CD4-positive, alpha-beta memory T cell (primary cell): ENCODE measurements at places on chromosomes 6 and 20. TPM values are rescaled to one million over a fixed set of nuclear protein-coding genes. Genes with fewer than 3 reads are reported as not detected.

DNA sequence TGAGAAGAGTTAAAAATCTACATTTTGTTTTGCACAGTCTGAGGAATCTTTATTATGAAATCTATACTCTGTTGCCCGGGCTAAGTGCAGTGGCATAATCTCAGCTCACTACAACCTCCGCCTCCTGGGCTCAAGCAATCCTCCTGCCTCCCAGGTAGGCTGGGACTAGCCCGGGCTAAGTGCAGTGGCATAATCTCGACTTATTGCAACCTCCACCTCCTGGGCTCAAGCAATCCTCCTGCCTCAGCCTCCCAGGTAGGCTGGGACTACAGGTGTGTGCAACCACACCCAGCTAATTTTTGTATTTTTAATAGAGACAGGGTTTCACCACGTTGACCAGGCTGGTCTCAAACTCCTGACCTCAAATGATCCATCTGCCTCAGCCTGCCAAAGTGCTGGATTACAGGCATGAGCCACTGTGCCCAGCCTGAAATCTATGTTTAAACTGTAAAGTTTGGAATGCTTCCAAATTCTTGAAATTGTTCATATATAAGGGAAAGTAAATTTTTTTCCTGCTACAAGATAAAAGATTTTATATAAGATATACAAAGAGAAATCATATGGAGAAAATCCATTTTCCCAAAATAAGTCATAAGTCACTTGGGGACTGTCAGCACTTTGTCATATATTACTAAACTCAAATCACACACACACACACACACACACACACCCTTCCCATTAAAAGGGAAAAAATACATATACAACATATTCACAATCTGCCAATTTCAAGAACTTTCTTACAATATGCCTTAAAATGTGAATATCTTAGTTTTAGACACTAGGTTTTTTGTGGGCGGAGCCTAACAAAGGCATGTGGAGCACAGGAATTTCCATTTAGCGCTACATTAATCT is 19.4 kb downstream of the PTPRK start:
- DNase-seq: no peak

DNA sequence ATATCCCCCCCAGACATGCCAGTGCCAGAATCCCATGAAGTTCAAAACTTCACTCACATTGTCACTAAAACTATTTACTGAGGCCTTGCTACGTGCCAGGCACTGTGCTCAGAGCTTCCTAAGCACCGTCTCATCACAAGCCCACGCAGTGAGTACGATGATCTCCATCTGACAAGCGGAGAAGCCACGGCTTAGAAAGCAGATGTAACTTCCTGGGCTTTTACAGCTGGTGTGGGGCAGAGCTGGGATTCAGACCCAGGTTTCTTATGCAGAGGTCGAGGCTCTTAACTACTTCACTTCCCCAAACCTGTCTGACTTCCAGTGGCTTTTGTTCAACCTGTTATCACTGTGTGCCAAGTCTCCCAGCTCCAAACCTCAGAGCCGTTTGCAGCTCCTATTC is 8.3 kb downstream of the MDGA1 start:
- DNase-seq: no peak

The CRIP3 gene
- total RNA-seq: 3.0 TPM

The OR12D3 gene
- not detected for total RNA-seq

The HAO1 gene
- total RNA-seq: not detected

The TPX2 gene
- 0.44 TPM for total RNA-seq

- no peak for DNase-seq
These were observed 1760.2 kb upstream of the DEFB115 start for GRCh38 chr20:29497261-29497671.

GRCh38 chr6:2426561-2427340 is 181.3 kb upstream of the GMDS start:
- DNase-seq: no peak

DNA sequence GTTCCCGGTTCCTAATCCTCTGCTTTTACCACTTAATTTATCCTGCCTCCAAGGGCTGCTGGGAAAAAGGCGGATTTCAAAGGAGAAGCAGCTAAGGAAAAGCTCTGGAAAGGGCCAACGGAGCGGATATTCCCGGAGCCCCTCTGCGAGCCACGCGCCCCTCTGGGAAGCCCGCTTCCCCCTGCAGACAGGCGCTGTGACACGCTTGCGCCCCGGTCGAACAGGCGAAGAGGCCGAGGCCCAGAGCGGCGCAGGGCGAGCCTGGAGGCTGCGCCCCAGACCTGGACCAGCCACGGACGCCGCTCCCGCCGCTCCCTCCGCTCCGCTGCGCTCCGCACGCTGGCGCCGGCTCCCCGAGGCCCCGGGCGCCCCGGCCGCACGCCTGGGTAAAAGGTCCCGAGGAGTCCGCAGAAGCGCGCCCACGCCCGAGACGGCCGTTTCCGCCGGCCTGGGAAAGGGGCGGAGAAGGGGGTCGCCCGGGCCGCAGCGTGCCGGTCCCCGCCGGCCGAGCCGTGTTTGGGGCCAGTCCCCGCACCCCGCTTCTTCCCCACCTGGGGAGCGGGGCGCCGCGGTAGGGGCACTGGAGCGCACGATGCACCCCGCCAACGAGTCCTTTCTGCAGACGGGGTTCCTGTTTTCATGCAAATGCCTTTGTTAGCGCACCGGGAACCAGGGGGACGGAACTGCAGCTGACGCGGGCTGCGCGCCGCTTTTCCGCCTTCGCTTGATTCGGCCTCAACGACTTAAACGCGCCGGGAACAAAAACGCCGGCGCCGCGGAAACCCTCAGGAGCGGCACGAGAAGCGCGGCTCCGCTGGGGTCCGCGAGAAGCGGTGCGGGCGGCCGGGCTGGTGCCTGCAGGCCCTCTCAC is 91.9 kb upstream of the SIRPA start:
- no peak for DNase-seq

DNA sequence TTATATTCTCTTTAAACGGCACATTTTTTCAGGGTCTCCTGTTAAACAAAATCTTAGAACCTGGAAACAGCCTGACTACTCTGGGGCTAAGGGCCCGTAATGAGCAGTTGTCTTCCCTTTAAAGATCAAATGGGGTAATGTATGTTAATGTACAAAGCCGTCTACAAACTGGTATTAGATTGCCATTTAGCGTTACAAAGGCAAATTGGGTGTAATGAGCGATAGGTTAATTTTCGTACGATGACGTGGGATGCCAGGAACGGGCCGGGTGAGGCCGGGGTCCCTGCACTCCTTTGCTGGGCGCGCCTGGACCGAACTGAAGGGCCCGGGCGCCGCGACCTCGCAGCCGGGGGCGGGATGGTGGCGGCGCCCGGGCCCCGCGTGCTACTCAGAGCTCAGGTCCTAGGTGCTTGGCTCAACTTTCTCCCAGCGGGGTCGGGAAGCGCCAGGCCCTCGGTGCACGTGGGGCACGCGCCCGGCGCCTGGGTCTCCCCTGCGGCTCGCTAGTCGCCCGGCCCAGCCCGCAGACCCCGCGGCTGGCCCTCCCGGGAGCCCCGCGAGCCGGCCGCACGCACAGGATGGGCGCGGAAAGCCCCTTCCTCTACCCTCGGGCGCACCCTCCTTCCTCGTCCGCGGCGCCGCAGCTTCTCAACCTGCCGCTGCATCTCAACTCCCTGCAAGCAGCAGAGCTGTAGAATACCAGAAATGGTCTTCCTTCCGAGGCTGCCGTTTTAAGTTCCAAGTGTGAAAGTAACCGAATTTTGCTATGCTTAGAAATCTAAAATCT is 5.9 kb downstream of the NKX2-4 start:
- no peak for DNase-seq

DNA sequence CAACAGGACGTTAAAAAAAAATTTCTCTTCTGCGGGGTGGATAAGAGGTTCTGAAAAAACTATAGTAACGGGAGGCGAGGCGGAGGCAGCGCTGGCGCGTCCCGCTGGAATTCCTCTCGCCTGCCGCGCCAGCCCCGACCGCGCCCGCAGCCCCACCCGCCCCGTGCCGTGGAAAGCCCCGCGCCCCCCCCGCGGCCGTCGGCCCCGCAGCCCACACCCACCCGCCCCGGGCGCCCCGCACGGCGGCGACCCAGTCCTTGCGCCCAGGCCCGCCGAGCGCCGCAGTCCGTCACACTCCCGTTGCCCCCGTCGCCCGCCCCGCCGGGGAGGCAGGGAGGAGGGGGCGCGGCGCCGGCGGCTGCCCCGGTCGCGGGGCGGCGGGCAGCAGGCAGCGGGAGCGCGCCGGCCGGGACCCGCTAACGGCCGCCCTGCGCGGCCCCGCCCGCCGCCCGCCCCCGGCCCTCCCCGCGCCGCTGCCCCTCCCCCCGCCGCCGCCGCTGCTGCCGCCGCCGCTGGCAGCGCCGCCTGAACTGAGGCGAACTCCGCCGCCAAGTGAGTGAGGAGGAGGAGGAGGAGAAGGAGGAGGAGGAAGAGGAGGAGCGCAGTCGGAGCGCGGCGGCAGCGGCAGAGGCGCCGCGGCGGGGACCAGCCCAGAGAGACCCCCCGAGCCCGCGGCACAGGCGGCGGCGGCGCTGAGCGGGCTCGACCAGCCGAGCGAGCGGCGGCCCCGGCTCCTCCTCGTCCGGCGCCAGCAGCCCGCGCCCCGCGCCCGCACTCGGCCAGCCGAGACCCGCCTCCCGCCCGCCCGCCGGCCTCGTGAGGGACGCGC is at the start of gene QKI:
Gene QKI, plus strand, starts transcription at position 602 of the 829 bp plus-strand sequence. CDS start 476 bp downstream, outside the sequence.
- DNase-seq: peak; percentile 85

DNA sequence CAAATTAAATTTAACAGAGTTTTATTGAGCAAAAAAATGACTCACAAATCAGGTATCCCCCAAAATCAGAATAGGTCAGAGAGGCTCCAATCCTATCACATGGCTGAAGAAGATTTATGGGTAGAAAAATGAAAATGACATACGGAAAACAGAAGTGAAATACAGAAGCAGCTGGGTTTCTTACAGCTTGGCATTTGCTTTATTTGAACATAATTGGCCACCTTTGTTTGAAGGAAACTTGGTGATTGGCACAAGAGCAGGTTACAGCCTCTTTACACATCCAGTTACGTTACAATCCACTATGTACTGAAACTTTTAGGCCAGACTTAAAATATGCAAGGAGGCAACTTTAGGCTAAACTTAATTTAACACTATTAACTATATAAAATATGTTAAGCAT is 11.7 kb upstream of the TREM2 start:
- no peak for DNase-seq

DNA sequence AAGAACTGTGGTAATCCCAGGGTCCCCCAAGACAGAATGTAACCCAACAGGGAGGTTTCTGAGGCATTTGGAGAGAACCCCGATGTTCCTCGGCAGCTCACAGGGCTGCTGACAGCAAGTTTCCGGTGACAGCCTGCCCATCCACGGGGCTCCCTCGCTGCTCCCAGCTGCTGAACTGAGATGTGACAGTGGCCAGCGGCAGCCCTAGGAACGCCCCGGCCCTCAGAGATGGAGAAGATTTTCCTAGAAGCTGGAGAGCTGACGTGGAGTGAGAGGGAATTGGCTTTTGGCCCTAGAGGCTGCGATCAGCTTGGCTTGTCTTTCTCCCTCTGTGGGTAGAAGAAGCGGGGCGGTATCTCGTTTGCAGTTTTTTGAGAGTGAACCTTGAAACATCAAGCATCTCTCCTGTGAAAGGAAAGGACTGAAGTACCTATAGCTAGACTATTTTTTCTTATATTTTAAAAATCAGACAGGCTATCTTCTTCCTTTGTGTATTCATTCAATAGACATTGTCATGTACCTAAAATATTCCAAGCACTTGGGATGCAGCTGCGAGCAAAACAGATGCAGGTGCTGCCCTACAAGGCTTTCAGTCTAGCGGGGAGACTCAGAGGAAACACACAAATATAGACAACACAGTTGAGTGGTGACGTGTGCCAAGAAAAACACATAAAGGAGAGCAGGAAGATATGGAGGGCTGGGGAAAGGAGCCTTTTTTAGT is 28.4 kb upstream of the NFATC2 start:
- no peak for DNase-seq

GRCh38 chr6:97085772-97086171 is 161.2 kb downstream of the KLHL32 start:
- DNase-seq: no peak
